RPMI8226 (cell line): ENCODE measurements at places on chromosomes 5 and 9.
A peak's percentile ranks its signal among the peaks of the same experiment; 100 is the strongest.

- no peak for DNase-seq
These were observed 11.5 kb upstream of the ALDH1B1 start for GRCh38 chr9:38380872-38381534.

DNA sequence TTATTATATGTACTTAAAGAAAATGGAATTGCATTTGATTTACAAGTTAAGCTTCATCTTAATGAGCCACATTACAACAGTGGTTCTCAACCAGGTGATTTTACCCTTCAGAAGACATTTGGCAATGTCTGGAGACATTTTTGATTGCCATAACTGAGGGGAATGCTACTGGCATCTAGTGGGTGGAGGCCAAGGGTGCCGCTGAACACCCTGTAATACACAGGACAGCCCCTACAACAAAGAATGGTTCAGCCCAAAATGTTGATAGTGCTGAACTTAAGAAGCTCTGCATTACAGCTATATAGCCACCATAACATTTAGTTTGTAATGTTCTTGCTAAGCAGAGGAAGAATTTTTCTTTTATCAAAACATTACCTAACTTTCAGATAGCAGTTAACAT, 103.1 kb downstream of the PAM start:
- no peak for DNase-seq

- no peak for DNase-seq
These were observed 98.9 kb downstream of the ERCC6L2 start for GRCh38 chr9:95974389-95974788.

DNA sequence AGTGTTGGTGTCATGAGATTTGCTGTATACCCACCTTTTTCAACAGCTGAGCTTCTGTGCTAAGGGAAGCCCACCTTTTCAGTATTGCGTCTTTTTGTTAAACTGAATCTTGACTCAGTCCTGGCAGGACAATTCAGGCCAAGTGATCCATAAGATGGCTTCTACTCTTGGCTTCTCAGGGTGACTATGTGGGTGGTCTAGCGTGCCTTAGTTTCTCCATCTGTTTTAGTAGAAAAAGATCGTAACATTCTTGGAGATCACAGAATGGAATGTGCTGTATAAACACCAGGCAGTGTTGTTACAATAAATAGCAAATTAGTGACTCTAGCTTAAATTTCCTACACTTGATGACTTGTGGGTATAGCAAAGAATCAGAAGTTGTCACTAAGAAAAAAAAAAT, 66.6 kb downstream of the PCSK5 start:
- DNase-seq, result no peak

GRCh38 chr5:73151766-73152410, 21.1 kb upstream of the TMEM174 start:
- DNase-seq, result no peak

- no peak for DNase-seq
These were observed 584.7 kb downstream of the SEMA5A start for GRCh38 chr5:8961219-8961618.

DNA sequence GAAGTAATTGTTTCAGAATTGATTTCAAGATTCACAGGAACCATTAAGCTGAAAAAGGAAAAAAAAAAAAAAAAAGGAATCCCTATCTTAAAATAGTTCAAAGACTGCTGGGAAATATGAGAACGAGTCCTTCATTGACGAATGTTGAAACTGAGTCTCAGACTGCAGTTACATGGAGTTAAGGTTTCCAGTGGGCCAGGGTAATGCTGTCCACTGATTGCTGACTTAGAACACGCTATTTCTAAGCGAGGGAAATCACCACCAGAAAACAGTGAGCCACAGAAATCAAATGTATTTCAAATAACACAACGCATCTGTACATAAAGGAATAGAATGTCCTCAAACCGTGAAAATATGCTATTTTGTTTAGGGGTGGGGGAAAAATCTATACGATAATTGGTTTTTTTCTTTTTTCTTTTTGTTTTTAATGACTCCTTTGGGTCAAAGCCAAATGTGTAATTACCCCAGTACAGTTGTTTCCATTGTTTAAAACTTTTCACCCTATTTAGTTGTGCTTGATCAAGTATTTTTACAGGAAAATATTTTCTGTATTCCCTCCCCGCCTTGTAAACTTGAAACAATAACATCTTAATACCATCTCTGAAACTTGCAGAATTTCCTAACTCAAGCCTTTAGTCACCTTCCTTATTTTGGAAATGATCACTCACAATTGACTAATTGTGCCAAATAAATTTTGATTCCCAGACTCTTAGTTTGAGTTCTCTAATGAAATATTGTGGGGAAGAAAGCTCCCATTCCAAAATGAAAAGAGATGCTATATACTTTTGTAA, 208.3 kb downstream of the MCTP1 start:
- DNase-seq, result no peak

DNA sequence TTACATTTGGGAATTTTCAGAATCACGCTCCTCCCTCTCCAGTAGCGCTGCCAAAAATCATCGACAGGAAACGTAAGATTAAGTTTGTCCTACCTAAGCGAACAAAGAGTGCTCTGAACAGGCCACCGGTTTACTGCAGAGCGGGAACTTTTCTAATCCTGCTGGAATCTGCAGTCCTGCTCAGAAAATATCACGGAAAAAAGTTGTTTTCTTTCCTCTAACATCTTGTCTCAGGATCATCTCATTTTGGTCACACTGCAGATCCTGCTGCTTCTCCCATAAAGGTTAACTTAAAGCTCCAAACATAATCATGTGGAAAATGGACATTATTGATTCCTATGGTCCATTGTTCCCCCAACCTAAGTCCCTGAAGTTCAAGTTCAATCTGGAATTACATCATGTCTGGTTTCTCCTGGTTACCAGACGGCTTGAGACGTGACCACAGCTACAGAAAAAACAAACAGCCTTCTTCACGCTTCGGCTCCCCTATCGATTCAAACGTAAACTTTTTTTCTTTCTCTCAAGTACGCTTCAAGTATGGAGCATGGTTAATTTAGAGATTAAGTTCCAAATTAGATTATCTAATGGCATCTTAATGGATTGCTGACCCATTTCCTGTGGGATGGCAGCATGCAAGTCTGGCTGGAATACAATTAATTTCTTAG, 217.6 kb downstream of the NFIB start:
- no peak for DNase-seq

DNA sequence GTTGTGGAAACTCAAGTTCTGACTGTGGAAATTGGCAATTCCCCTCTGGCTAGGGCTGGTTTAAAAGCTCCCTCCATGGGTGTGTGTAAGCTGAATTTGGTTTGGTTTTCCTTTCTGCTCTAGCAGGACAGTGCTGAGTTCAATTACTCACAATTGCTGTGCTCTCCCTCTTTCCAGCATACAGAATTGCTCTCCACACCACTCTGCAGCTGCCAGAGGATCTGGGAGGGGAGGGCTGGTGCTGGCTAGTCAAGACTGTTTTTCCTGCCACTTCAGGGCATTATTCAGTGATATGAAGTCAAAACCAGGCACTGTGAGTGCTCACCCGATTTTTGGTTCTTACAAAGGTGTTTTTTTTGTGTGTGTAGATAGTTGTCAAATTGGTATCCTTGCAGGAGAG, 336.9 kb upstream of the SLC24A2 start:
- no peak for DNase-seq

- no peak for DNase-seq
These were observed 25.1 kb downstream of the ADAMTSL1 start for GRCh38 chr9:18499062-18499461.

DNA sequence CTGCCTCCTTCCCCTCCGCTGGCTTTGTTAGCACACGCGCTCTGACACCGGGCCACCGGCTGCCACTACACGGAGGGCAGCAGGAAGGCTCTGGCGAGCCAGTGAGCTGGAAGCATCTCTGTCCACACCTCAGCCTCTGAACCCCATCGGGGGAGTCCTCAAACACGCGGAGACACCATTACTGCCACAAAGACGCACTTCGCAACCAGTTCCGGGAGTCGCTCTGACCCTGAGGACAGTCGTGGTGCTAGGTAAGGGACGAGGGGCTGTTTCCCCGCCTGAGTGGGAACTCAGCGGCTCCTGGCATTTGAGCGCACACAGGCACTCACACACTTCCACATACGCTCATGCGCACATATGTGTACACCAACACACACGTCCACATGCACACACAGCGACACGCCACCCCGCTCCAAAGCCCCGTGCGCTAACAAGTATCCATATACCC, 160.0 kb downstream of the C9orf152 start:
- DNase-seq, result peak; percentile 26

- DNase-seq, result no peak
These were observed 59.4 kb downstream of the FYB1 start for GRCh38 chr5:39159811-39160490.

DNA sequence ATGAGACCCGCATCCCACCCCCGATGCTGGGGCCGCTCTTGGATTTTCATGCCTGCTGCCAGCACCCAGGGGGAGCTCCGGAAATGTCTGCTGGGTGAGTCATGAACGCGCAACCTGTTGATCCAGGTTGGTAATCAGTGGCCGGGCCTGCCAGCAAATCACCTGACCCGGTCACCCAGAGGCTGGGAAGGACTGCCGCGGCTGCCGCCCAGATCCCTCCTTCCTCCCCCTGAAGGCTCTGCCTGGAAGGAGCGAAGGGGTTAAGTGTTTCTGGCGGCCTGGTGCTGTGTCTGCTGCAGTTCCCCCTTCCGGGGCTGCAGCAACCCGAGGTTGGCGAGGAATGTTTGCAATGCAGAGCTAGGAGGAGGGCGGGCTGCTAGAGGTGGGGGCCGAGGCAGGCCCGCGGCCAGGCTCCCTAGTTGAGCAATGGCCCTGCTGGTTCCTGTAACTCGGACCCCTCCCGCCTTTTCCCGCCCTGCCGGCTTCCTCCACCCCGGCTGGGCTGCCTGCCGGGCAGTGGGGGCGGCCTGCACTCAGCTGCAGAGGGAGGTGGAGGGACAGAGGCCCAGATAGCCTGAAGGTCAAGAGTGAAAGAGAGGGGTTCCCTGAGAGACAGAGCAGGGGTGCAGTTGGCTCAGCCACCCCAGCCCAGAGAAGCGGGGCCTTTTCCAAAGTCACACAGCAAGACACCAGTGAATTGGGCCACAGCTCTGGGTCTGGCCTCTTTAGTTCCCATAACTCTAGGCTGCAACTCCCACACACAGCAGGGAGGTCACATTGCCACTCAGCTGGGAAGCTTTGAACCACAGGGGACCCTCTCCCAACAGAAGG, 156.3 kb upstream of the IER5L start:
- DNase-seq, result peak; percentile 65

- DNase-seq, result no peak
These were observed 233.8 kb downstream of the MTRR start for GRCh38 chr5:8102714-8103113.

GRCh38 chr5:20040901-20041300, 52.9 kb upstream of the CDH18 start:
- DNase-seq, result no peak

GRCh38 chr9:135294836-135295235, 184.7 kb upstream of the PPP1R26 start:
- no peak for DNase-seq

GRCh38 chr5:167579693-167580055, 711.8 kb upstream of the WWC1 start:
- no peak for DNase-seq

DNA sequence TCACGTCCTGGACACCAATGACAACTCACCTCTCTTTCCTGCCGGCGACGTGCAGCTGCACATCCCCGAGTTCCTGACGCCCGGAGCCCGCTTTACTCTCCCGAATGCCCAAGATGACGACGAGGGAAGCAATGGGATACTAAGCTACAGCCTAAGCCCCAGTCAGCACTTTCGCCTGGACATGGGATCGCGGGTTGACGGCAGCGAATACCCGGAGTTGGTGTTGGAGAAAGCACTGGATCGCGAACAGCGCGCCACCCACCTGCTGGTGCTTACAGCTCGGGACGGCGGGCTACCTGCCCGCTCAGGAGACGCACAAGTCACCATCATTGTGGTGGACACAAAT, 1.1 kb downstream of the PCDHAC1 start:
- no peak for DNase-seq

DNA sequence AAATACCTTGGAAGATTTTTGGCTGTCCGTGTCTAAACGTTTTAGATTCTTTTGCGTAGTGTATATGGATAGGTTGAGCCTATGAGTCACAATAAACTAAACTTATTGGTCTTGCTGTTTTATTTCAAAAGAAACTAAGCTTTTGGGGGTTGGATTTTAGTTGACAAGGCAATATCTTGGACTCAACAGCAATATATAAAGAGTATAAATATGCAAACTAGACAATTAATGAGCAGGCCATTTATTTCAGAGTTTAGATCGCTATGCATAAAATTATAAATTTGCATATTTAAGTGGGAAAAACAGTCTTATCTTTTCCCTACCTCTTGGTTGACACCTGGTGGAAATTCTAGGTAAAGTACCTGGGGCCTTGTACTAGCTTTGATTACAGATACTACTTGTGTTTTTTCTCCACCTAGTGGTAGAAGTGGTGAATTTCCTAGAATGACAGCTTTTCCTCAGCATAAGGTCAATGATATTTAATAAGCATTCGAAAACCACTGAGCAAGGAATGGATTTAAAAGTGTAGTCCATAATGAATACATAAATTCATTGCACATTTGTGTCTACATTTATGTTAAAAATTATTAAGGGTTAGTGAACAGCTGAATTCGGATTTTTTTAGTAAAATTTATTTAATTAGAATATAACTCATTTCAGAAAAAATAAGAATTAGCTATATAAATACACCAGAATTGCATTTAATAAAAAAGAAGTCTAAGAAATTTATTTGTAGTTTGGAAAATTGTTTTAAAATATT, 1.7 kb upstream of the ARRDC3 start:
- peak; percentile 93 for DNase-seq
